Transverse colon (tissue), 4 donors: ENCODE measurements at places on chromosomes 3 and 15.

DNA sequence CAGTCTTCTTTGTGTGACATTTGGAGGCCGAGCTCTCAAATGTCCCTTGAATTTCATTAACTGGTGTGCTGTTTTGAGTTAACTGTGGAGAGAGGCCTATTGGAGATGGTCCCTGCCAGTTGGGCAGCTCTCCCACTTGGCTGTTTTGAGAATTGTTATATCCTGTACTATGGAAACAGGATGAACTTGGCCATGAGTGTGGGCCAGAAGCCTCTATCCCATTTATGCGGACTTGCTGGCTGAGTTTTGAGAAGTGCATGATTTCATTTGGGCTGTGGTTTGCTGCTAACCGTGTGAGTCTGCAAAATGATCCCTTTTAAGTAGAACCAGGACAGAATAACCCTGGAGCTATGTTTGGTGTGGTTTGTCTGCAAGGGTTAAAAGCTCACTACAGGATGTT lies 366.0 kb downstream of the PTPRG start:
- peak; percentile 42 for DNase-seq

GRCh38 chr3:102163039-102163817 lies 271.6 kb upstream of the ZPLD1 start:
- no peak for DNase-seq

GRCh38 chr15:58627046-58627445 lies 122.5 kb downstream of the ADAM10 start:
- DNase-seq: no peak

DNA sequence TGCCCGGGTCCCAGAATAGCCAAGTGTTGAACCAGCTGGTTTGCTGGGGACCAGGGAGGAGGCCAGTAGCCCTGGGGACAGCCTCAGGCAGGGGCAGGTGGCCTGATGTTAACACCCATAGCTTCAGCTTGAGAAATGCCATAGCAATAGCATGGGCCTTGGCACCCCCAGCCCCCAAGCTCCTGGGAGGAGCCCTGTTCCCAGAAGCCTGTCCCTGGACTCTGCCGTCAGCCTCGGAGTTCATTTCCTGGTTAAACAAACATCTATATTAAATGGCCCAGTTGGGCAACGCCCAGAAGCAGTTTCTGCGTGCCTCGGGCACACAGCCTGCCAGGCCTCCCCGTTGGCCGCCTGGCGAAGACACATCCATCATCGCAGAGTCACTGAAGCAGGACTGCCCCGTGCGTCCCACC lies 58.2 kb downstream of the FGD5 start:
- DNase-seq: peak; percentile 87

- no peak for DNase-seq
Measured at GRCh38 chr15:45183511-45183910, 4.3 kb downstream of the SHF start.

DNA sequence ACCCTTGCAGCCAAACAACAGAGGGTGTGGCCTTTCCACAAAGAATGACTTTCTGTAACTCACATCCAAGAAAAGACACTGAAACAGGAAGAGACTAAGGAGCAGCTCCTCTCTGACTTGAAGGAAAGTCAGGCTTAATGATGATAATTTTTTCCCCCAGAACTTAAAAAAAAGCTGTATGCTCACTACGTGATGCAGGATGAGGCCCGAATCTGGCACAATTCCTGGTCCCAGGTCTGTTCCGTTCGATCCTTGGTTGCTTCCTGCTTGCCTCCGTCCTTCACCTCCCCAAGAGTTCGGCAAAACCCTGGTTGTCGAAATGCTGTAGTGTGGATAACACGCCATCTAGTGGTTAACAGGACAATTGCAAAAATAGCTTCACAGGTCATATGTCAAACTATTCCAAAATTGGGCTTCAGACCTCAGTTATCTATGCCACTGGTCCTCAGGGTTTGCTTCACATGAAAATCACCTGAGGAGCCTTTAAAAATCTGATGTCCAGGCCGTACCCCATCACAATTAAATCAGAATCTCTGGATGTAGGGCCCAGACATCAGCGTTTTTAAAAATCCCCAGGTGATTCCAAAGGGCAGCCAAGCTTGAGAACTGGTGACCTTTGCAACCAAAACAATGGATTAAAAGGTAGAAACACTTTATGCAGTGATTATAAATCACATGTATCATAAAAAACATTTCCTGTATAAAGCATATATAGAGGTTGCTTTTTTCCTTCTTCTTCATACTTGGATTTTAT lies 28.1 kb upstream of the SYNM start:
- peak; percentile 48 for DNase-seq

GRCh38 chr3:119293105-119293870 lies 895 bp upstream of the ARHGAP31 start:
- no peak for DNase-seq

- no peak for DNase-seq
Measured at GRCh38 chr3:128491691-128491940, 1.4 kb downstream of the GATA2 start.

DNA sequence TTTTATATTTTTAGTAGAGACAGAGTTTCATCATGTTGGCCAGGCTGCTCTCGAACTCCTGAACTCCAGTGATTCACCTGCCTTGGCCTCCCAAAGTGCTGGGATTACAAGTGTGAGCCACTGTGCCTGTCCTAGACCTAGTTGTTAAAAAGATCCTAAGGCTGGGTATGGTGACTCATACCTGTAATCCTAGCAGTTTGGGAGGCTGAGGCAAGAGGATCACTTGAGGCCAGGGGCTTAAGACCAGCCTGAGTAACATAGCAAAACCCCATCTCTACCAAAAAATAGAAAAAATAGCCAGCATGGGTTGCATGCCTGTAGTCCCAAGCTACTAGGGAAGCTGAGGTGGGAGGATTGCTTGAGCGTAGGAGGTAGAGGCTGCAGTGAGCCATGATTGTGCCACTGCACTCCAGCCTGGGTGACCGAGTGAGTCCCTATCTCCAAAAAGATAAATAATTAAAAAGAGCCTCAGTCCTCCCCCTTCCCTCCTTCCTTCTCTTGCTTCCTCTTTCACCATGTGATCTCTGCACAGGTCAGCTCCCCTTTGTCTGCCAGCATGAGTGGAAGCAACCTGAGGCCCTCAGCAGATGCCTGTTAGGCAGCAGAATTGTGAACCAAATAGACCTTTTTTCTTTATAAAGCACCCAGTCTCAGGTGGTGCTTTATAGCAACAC lies 9.8 kb upstream of the FNDC3B start:
- DNase-seq: no peak

DNA sequence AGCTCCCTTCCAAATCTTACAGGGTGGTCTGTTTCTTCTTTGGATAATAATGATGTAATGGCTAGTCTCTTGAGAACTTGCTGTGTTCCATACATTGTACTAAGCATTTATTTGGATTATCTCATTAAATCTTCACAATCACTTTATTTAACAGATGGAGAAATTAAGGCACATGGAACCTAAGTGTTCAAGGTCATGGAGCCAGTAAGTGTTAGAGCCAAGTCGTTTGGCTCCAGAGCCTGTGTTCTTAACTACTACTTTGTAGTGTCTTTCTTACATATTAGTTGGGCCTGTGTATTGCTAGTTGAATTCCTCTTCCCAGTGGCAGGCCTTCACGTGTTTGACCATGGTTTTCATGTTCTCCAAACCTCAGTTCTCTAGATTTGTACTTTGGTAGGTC lies 177.8 kb downstream of the ATG7 start:
- DNase-seq: no peak

GRCh38 chr15:85543741-85544155 lies 163.3 kb downstream of the AKAP13 start:
- DNase-seq: peak; percentile 89

DNA sequence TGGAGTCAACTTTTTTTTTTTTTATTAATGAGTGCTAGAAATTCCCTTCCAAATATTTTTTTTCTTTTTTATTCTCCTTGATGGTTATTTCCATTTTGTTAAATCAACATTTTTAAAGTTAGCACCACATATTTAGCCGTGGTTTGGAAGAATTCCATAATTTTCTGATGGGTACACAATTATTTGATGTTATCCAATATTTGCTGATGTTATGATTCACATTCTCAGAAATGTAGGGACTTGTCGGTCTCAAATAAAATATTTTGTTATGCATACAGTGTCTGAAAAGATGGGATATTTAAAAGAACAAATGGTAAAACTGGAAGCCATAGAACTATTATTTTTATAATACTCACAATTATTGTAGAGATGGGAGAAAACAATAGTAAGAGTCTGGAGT lies 911.5 kb upstream of the GBE1 start:
- DNase-seq: no peak

GRCh38 chr3:40878464-40878905 lies 320.8 kb upstream of the CTNNB1 start:
- no peak for DNase-seq

GRCh38 chr3:32937331-32937730 lies 14.1 kb upstream of the CCR4 start:
- no peak for DNase-seq

DNA sequence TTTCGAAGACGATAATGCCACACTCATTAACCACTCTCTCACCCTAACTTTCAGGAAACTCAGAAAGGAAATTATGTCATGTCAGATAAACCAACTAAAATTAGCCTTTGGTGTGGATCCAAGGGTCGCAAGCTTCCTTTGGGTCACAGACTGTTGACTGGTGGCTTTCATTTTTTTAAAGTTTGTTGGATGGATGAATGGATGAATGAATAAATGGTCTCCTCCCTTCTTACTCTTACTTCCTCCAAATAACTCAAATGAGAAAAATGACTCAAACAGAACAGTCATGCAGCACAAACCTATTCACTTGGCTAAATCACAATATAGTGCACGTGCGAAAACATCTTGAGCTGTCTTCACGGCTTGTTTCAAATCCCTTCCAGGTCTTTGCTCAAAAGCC lies 82.9 kb upstream of the HACD2 start:
- DNase-seq: no peak

DNA sequence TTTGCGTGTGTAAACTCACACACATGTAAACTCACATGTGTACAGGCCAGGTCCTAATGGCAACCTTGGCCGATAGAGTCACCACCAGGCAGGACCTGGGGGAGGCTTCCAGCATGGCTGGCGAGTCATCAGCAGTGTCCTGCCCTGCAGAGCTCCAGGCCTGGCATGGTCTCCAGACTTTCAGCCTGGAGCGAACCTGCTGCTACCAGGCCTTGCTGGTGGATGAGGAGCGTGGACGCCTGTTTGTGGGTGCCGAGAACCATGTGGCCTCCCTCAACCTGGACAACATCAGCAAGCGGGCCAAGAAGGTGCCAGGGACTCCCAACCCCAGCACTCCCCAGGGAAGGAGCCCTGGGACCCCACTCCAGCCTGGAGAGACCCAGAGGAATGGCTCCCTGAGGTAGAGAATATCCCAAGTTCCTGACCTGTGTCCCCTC lies 1.0 kb downstream of the SEMA3B start:
- no peak for DNase-seq

- DNase-seq: no peak
Measured at GRCh38 chr3:117761703-117762620, 1052.4 kb downstream of the TUSC7 start.

DNA sequence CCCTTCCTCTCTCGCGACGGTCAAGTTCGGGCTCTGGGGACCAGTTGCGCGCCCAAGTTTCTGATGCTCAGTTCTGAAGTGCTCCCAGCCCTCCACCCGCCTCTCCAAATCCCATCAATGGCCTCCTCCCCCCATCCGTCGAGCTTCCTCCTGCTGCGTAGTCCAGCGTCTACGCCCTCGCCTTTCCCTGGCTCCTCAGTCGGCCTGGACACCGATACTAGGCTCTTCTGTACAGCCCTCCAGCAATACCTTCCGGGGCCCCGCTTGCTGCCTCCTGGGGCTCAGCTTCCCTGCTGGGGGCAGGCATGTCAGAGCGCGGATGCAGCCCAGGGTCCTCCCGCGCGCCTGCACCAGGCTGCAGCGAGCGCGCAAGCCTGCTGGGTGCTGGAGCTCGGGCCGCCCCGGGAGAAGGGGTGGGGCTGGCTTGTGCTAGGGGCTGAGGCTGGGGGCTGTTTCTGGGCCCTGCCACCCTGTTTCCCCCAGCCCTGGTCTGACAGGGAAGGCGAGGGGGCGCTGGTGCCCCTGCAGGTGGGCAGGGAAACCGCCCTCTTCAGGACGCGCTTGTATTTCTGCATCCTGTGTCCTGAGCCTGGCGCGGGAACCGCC lies 353.3 kb upstream of the SUCLG2 start:
- no peak for DNase-seq

GRCh38 chr3:123511726-123512125 lies 62.8 kb upstream of the ADCY5 start:
- DNase-seq: no peak

DNA sequence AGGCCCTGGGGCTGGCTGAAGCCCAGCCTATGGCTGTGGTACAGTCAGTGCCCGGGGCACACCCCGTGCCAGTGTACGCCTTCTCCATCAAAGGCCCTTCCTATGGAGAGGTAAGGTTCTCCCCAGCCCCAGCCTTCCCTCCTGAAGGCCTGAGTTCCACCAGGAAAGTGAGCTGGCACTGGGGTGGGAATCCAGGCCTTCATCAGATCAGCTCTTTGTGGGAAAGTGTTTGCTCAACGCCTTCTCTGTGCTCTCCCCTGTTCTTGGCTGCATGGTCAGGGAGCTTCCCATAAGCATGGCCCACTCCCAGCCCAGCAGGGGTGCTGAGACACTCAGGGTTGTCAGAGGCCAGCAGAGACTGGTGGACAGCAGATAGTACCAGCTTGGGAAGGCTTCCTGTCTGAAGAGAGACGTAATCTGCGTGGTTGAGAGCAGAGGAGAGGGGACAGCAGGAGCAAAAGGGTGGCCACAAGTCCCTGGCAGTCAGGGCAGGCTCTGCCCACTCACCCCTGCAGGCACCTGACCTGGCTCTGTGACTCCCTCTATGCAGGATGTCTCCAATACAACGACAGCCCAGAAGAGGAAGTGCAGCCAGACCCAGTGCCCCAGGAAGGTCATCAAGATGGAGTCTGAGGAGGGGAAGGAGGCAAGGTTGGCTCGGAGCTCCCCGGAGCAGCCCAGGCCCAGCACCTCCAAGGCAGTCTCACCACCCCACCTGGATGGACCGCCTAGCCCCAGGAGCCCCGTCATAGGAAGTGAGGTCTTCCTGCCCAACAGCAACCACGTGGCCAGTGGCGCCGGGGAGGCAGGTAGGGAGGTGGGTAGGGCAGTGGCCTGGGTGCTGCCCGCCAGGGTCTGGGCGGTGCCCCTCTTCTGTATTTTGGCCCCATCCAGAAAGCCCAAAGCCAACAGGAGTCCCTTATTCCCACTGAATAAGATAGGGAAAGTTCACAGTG lies 38.4 kb downstream of the PML start:
- DNase-seq: no peak

- DNase-seq: no peak
Measured at GRCh38 chr3:71537211-71537611, 46.3 kb downstream of the FOXP1 start.
